ENCODE measurements at places on chromosomes 12 and 14.

GRCh38 chr12:101877806-101878242, 444 bp downstream of the DRAM1 start:
- DNase-seq: no peak

DNA sequence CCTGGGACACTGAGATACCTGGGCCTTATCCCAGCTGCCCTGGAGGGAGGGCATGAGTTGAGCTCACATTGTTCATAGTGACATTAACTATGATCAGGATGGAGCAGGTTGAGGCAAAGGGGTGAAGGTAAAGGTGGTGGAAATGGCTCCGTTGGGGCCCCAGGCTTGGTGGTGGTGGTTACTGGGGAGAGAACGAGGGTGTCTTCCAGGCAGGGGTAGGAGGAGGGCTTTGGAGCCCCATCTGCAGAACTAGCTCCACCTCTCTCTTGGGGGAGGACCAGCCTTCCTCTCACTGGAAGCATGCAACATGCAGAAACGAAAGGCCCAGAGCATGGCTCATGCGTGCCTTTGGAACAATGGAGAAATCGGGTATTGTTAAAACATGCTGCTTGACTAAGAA, 217.0 kb downstream of the SLC41A2 start:
- DNase-seq: no peak

DNA sequence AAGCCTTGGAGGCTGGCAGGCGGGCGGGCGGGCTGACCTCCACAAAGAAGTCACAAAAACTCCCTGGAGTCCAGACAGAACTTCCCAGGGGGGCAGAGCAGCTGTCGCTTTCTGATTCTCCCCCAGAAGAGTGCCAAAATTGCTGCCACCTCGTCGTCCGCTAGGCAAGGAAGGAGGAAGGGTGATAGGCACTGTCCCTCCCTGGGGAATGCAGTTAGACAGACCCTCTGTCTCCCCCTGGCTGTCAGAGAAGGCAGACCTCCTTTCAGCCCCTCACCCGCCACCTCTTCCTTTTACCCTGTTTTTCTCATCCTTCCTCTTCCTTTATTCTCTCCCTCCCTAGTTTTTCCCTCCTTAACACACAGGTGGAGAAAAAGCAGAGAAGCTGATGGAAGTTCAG, 18.7 kb downstream of the GRIN2B start:
- no peak for DNase-seq

- no peak for DNase-seq
Measured at GRCh38 chr14:69673104-69673503, 61.7 kb downstream of the SUSD6 start.

GRCh38 chr12:105228494-105228893, 7.5 kb downstream of the APPL2 start:
- no peak for DNase-seq

- no peak for DNase-seq
Measured at GRCh38 chr14:57478050-57478449, 15.6 kb downstream of the CCDC198 start.

- DNase-seq: no peak
Measured at GRCh38 chr12:97760601-97761000, 298.0 kb downstream of the RMST start.

GRCh38 chr12:109815757-109816617, 17.2 kb downstream of the TRPV4 start:
- DNase-seq: no peak

DNA sequence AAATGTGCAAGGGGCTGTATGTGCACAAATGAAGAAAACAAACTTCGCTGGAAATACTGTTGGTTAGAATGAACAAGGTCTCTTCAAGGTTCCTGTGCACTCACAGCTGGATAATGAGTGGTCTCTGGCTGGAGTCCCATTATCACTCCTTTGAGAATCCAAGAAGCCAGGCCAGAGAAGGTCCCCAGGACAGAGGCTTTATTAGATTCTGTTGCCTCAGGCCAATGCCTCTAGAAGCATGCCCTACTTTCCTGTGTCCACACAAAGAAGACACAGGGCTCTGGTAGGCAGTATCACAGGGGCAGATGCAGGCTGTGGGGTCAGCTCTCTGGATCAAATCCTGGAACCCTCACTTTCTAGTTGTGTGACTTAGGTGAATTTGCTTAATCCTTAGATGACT, 384.7 kb downstream of the GRIN2B start:
- no peak for DNase-seq

DNA sequence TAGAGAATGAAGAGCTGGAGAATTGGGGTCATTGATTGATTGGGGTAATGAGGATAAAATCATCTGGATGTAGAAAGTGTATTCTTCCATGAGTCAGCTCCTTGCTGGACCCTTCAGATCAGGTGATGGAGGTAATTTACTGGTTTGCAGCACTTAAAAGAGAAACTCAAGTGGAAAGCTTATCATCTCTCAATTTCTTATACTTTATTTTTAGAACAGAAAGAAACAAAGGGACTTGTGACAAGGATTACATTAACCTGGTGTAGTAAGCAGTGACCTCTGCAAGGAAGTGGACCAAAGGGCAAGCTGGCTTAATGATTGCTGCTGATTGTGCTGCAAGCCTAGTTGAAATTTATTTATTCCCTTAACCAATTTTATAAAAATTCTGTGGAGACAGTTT, 405.0 kb downstream of the TRHDE start:
- no peak for DNase-seq

- DNase-seq: no peak
Measured at GRCh38 chr14:101008631-101009336, 105.3 kb upstream of the RTL1 start.

DNA sequence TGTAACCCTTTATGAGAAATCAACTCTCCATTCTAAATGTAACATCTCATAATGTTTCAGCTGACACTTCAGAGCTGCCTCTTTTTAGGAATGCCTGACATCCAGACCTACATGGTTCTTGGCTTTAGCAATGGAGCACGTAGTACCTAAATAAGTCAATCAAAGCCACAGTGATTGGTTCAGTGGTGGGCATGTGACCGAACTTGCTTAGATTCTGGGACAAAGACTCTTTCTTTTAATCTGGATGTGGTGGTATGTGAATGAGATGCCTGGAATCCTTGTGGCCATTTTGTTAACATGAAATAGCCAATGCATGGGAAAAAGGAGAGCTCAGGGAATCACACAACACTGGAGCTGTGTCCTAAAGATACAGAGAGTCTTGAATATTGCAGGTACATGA, 11.8 kb downstream of the GPR65 start:
- no peak for DNase-seq

DNA sequence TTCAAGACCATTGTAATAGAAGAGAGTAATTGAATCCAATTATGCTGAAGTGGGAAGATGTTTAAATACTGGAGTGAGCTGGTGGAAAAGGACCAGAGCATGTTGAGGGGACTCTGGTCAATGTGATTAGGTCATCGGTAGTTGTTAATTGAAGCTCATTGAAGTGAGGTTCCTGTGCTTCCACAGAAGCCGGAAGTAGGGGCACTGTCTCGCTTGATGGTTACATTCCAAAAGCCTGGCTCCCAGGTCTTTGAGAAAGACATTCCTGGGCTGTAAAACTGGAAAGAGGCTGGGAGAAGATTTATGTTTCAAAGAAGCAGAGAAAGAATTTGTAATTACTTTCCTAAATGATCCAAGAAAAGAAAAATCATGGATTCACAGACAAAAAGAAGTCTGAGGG, 12.3 kb upstream of the CLECL1 start:
- no peak for DNase-seq

GRCh38 chr12:54053751-54054741, at the start of gene HOXC4:
HOXC4 (plus strand) TSS chr12:54053835; CDS start chr12:54053923, 88 bp downstream.
- no peak for DNase-seq

DNA sequence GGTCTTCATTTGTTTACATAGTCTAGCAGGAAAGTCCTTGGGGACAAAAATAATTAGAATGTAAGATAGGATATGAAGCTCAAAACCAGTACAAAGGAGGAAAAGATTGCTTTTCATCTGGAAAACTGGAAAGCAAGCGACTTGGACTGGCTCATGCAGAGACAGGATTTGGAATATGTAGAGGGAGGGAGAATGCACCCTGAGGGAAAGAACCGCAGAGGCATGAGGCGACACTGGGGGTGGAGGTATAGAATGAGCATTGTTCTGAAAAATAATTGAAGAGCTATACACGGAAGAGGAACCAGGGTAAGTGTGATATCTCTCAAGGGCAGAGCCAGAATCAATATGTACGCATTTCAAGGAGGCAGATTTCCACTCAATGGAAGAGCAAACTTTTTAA, 85.5 kb downstream of the PLEKHG3 start:
- DNase-seq: no peak

DNA sequence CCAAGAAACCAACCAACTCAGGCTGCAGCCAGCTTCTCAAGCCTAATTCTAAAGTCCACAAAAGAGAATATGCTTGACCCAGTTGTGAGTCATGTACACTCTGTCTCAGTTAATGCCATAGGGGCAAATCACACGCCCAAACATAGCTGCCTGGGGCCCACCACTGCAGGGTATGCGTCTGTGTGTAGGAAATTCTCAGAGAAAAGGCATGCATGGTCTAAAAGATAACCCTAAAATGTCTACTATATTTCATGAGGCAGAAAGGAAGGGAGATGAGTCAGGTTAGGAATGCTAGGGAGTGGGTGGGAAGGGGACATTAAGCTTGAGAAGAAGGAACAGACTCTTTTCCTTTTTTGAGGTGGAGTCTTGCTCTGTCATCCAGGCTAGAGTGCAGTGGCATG, 22.3 kb upstream of the SPTLC2 start:
- no peak for DNase-seq

DNA sequence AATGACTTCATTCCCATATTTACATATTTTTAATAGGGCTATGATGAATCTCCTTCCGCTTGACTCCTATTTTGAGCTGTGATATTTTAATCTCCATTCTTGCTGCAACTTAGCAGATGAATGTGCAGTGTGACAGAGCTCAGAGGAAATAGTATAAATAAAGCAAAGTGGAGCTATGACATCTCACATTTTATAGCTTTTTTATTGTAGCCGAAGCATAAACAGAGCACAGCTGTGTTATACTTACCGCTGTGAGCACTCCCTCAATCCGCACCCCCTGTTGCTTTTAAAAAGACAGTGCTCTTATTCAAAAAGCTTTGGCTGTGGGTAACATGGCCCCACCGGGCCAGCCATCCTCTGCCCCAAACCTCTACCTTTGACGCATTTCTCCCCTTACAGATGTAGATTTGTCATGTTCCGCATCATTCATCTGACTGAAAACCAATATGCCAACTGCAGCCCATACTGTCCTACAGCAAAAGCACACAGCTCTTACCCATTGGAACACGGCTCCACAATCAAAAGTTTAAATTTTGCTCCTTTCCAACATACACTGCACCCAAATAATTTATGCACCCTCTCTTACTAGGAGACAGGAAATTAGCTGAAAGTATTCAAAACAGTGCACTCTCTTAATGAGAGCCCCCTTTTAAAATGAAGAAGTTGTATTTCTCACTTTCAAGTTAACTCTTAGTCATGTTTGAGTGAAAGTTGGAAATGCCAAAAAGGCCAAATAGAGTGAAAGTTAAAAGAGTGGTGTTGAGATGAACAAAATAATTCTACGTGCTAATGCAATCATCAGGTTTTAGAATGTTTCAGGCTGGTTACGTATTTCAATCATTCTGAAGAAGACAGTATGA, 429.3 kb upstream of the SOX5 start:
- DNase-seq: no peak

GRCh38 chr14:36496346-36496745, 23.7 kb downstream of the NKX2-1 start:
- no peak for DNase-seq

- no peak for DNase-seq
Measured at GRCh38 chr14:82419933-82420332, 886.3 kb upstream of the SEL1L start.

- no peak for DNase-seq
Measured at GRCh38 chr12:16611146-16611545, 5.2 kb upstream of the LMO3 start.

DNA sequence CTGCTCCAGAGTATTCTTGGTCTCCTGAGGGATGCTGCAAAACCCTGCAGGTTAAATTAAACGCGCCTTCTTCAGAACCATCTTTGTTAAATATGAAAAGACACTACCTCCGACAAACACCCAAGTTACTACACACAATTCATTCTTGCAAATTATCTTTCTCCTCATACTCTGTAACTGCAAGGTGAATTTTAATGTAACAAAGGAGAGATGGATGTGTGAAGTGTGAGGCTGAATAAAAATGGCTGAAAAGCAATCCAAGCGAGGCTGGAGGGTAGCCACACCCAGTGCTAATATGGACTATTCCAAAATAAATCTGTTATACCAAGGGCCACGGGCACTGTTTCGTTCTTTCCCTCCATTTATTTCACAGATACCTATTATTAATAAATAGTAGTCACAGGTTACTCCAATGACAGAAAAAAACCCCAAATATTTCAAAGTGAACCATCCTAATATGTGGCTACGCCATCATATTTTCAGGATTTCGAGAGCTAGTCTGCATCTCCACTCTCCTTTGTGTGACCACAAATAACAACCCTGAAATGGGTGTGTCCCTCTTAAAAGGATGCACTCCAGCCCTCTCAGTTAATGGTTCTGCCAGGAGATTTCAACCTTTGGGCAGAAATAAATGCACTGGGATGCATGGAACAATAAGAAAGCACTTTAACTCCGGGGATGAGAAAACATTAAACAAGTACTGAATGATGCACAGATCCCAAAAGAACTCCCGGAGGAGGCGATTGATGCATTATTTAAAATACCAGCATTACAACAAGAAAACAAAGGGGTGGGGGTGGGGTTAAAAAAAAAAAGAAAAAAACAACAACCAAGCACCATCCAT, 53.1 kb upstream of the CCDC175 start:
- no peak for DNase-seq

DNA sequence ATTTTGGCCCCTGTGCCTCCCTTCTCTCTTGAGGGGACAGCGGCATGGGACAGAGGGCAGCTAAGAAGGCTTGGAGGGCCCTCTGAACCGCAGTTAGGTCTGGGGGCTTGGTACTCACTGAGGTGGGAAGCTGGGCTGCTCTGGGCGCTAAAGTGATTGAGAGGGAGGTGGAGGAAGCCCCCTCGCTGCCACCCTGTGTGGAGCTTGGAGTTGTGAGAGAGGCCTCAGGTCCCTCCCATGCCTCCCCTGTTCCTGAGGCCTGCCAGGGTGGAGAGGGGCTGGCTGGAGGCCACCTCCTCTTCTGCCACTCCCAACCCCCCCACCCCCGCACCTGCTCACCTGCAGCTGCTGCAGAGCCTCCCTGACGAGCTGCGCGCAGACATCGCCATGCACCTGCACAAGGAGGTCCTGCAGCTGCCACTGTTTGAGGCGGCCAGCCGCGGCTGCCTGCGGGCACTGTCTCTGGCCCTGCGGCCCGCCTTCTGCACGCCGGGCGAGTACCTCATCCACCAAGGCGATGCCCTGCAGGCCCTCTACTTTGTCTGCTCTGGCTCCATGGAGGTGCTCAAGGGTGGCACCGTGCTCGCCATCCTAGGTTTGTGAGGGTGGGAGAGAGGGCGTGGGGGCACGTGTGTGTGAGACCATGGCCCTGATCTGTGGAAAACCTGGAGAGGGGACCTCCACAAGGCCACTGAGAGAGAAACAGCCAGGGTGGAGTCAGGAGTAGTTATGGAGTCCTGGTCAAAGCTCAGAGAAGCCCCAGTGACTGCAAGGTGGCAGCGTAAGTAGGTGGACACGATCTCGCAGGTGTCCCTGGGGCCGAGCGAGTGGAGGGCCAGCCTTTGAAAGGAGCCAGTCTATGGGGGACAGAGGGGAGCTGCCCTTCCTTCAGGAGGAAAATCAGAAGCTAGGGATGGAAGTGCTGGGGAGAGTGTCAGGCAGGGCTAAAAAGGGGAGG, 11.2 kb downstream of the KCNH3 start:
- DNase-seq: no peak

GRCh38 chr14:105840266-105841021, 314.1 kb downstream of the TMEM121 start:
- no peak for DNase-seq

Data from esophagus squamous epithelium (tissue), 5 donors.